T-helper 22 cell (primary cell): ENCODE measurements at places on chromosomes 6 and 20.

DNA sequence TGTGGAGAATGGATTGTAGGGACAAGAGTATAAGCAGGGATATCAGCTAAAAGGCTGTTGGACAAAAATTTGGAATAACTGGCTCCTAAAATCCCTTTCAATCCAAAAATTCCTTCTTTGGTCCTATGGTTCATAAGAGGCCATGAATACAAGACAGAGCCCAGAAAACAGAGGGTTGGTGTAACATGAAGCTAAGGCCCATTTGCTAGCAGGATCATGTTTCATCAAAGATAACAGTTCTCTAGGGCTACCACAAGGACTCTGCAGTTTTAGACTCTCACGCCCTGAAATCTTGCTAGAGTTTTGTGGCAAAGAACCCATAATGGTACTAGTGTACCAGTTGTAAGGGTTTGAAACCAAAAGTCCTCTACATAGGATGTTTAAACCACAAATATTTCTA, 327.8 kb upstream of the TBX18 start:
- DNase-seq = no peak

DNA sequence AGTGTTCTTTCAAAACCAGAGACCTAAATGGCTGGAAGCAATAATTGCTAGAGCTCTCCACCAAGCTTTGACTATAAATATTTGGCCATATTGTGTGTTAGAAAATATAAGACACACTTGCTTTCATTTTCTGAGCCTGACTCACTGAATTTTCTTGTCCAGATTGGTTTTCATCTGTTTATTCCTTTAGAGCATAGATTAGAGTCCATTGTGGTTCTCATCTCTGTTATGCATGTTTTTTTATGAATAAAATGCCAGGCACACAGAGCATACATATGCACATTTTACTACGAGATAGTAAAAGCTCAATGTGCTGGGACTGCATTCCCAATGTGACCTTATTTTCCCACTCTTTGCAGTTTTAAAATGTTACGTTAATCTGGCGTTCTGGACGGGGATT, 115.3 kb upstream of the MLIP start:
- DNase-seq = no peak

DNA sequence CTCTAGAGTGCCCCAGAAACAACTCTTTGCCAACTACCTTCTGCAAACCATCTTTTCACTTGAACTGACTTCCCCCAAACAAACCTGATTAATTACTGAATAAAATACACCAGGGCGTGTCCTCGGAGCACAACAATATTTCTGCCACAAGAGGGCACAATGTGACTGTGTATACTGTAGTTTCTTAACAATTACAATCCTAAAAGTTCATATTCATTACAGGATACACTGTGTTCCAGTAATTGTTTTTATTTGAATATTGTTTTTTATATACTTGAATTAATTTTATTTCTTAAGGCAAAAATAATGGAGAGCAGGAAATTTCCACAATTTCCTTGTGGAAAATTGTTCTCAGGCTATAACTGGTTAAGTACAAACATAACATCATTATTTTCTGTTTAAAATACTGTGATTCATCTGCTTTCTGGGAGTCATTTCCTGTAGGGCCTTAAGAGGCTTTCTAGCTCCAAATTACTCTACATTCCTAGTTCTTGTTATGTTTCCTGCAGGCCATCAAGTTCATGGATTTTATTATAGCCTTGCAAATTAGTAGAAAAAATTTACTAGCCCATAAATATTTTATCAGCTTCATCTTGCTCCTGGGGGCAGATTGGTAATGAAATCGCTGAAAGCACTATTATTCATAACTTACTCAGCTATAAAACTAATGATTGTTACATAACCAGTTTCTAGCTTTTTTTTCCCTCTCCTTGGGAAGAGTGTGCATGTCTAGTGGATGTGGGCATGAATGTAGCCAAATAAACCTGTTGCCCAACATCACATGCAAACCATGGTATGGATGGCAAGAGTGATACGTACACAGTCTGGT, 51.9 kb upstream of the SLC22A16 start:
- DNase-seq = no peak

- no peak for DNase-seq
Observed at GRCh38 chr20:62581308-62581707, 61.0 kb upstream of the SLCO4A1 start.

DNA sequence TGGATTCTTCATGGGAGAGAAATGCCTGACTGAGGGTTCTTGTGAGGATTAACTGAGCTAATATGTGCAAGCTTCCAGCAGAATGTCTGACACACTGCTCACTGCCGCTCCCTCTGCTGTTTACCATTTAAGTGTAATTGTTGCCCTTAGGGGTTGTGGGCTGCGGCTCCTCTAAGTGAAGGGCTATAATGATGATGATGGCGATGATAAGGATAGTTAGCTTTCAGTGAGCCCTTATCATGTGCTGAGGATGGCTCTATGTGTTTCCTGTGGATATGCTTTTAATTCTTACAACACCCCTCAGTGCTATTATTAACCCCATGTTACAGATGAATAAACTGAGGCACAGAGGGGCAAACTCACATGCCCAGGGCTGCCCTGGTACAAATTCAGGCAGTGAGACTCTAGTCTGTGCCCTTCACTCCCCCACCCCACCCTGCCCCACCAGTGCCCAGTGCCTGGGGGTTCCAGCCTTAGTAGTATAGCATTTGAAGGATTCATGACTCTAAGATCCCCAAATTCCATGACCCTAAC, 33.4 kb downstream of the TGM2 start:
- DNase-seq = no peak

DNA sequence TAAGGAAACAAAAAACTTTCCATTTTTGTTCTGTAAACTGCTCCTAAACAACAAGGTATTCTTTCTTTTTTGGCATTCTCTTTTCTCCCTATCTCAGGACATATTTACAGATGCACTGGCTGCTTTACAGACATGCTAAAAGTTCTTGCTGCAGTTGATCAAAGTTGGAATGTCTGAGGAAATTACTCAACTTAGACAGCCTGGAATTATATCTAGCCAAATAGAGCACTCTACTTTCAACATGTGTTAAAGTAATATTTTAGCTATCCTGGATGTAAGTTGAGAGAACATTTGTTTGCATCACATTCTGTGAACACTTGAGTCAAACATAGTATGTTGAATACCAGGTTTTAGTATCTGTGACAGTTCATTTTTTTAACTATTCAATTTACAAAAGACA, 24.8 kb downstream of the TASP1 start:
- no peak for DNase-seq

- no peak for DNase-seq
Observed at GRCh38 chr6:4067673-4068072, 11.3 kb downstream of the FAM217A start.
